ENCODE measurements at places on chromosomes 2 and 18.
A peak's percentile ranks its signal among the peaks of the same experiment; 100 is the strongest.

DNA sequence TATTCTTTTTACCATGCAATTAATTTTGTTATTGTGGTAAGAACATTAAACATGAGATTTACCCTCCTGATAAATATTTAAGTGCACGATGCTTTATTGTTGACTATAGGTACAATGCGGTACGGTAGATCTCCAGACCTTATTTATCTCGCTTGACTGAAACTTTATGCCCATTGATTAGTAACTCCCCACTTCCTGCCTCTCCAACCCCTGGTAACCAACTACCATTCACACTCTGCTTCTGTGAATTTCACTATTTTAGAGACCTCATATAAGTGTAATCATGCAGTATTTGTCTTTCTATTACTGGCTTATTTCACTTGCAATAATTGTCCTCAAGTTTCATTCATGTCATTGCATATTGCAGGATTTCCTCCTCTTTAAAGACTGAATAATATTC lies 195.7 kb upstream of the ID2 start:
- no peak for DNase-seq

GRCh38 chr2:30692829-30693275 lies 114.4 kb downstream of the CAPN13 start:
- DNase-seq, result no peak

- DNase-seq, result no peak
Measured at GRCh38 chr2:86035376-86035882, 70.3 kb downstream of the POLR1A start.

DNA sequence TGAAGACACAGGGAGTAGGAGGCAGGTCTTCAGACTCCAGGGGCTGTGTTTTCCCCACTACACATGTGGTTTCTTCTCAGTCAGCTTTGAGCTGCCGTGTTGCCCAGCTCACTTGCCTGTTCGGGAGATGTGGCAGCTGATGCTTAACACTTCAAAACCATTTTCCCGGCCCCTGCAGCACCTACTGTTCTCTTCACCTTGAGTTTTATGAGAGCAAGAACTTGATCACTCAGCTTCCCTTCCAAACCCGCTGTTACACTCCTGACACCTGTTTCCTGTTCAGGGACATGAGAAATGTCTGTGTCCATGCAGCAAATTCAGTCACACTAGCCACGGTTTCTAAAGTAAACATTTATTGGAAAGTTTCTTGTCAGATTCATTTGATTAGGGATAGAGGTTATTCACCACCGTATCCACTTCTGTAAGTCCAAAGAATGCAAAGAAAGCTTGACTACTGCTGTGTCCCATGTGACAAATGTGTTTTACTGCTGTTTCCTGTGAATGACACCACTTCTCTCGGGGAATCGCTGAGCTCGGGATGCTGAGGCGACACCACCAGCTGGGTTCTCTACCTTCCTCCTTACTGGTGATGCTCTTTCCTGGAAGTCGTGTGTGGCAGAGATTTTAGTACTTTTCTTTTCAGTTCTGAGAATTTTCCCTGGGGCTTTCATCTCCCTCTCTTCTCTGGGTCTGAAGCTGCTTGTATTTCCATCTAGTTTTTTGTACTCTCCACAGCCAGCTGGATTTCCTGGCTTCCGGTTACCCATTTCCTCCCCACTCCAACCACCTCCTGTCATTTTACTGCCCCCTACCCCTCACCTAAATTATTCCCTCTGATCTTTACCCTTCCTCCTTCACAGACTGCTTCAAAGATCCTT lies 91.7 kb downstream of the KLF7 start:
- peak; percentile 36 for DNase-seq

All from stimulated activated CD4-positive, alpha-beta T cell treated with anti-CD3 and anti-CD28 coated beads, Interleukin-1b, Interleukin-23, amount 100 ng/mL, for 48 hours (primary cell).